ENCODE measurements at places on chromosomes 6 and 20. TPM values are rescaled to one million over a fixed set of nuclear protein-coding genes. Genes with fewer than 3 reads are reported as not detected.

DNA sequence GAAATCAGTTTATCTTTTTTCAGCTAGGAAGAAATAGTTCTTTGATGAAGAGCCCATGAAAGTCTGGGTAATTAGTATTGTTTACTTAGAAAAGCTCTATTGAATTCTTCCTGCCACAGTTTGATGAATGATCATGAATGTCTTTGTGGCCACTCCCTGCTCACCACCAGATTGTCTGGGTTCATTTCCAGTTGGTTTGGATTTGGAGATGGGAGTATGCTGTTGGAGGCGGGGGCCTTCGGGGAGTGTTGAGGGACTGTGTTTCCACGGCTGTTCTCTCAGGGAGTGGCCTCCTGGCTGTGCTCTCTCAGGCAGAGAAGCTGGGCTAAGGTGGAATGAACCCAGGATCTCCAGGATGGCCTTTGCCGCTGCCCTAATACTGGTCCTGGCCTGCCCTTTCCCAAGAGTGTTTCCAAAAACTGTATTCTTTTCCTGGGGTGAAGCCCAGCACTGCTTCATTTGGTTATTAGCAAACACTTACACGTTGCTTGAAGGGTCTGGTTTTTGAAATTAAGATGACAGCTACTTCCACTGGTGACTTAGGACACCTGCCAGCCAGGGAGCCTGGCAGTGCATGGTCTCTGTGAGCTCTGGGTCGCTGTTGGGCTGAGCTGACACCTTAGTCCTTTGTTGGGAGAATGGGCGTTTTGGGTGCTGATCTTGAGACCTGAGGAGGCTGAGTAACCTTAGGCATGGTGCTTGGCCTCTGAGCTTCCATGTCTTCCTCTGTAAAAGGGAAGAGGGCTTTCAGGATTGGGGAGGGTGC is 23.2 kb downstream of the PRPF6 start:
- peaks cover 22% of the 10 kb centered on the region for H3K36me3 ChIP-seq
- no peak overlapping the region for H3K27ac ChIP-seq

GRCh38 chr6:13733178-13733887 is 21.7 kb upstream of the RANBP9 start:
- H3K4me1 ChIP-seq = peaks cover 24% of the 10 kb centered on the region
- H3K27me3 ChIP-seq = no peaks in the 10 kb centered on the region
- no peak overlapping the region for H3K27ac ChIP-seq
- no peak for DNase-seq

DNA sequence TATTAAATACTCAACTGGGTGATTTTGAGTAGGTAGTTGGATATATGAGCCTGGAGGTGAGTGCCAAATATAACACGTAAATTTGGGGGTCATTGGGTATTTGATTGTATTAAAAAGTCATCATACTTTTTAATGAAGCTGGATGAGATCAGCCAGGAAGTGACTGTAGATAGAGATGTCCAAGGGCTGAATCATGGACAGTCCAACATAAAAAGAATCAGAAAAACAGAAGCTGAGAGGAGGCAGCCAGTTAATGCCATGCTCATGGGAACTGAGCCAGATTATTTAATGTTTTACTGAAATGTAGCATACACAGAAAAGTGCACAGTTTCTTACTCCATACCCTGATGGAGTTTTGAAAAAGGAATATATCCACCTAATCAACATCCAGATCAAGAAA is 435.5 kb upstream of the PLCB4 start:
- no peak for DNase-seq
- H3K4me3 ChIP-seq = no peak overlapping the region
- H3K27me3 ChIP-seq = no peaks in the 10 kb centered on the region
- H3K27ac ChIP-seq = no peak overlapping the region
- no peaks in the 10 kb centered on the region for H3K36me3 ChIP-seq
- H3K4me1 ChIP-seq = no peaks in the 10 kb centered on the region

DNA sequence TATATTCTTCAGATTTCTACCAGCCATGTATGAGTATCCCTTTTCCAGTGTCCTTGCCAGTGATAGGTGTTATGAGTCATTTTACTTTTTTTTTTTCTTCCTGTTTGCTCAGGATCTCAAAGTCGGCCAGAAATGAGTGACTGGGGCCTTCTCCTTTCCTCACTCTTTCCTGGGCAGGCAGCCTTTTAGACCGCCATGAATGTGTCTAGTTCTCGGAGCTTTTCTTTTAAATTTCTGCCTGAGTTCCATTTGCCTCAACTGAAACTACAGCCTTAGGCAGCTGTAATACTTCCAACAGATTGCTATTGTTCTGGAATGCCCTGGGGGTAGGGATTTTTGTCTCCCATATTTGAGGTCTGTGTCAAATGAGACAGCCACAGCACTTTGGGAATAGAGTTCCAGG is 83.7 kb downstream of the STXBP5 start:
- peaks cover 11% of the 10 kb centered on the region for H3K4me1 ChIP-seq
- peak; percentile 45 for DNase-seq
- H3K36me3 ChIP-seq = no peaks in the 10 kb centered on the region
- 0 out of 2 replicates have a peak overlapping the region, but pooled peaks have one; percentile 41 for H3K27ac ChIP-seq

DNA sequence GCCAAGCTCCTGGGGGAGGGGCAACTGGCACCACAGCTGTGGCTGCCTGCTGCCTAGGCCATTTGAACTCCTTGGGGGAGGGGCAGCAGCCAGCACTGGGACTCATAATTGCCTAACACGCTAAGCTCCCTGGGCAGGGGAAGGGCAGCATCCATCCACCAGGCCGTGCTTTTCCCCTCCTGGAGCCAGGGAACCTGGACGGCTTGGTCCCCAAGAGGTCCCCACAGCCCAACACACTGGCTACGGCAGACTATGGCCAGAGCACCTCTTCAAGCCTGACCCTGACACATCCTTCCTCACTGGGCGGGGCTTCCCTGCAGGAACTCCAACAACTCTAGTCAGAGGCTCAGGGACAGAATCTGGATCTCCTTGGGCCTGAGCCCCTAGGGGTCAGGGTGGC is 269.4 kb downstream of the RNF144B start:
- no peak overlapping the region for H3K27ac ChIP-seq
- no peak for DNase-seq
- no peak overlapping the region for H3K4me3 ChIP-seq
- no peaks in the 10 kb centered on the region for H3K36me3 ChIP-seq
- no peaks in the 10 kb centered on the region for H3K27me3 ChIP-seq

DNA sequence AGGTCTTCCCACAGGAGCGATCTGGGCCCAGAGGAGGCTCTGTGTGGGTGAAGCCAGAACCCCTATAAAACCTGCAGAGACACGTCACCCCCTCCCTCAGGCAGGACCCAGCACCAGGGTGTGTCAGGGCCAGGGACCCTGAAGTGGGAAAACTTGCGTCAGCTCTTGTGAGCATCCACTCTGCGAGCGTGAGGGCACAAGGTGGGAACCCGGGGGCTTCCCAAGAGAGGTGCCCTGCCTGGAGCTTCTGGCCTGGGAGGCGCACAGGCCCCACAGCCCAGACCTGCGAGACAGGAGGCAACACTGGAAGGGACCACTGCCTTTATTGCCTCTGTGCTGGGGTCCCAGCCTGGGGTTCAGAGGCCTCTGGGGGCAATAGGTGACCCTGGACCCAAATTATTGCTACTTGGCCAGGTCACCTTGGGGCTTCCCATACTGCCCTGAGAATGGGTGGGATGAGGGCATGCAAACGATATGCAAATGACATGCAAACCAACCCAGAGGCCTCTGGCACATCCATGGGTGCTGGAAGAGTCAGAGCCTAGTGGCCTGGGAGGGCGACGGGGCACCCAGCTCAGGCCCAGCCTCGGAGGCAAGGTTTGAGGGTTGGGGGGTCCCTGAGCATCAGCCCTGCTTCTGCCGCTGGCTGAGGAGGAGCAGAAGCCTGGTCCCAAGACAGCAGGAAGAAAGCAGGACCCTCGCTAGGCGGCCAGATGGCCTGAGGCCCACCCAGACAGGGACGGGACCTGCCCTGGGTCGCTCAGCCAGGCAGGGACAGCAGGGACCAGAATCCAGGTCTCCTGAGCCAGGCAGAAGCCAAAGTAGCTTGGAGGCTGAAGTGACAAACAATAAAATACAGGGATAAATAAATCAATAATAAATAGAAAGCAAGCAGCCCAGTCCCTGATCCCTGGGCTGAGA is 5.1 kb upstream of the C20orf144 start:
- H3K27me3 ChIP-seq = no peaks in the 10 kb centered on the region
- no peak overlapping the region for H3K27ac ChIP-seq
- peaks cover 27% of the 10 kb centered on the region for H3K4me1 ChIP-seq
- H3K36me3 ChIP-seq = no peaks in the 10 kb centered on the region
- no peak for DNase-seq

GRCh38 chr6:165308926-165309731 is at the start of gene C6orf118:
Gene C6orf118 (minus strand): TSS chr6:165309605. CDS start chr6:165309586, 19 bp downstream.
- DNase-seq = no peak
- no peaks in the 10 kb centered on the region for H3K36me3 ChIP-seq
- H3K4me3 ChIP-seq = no peak within 1 kb of the TSS
- no peaks in the 10 kb centered on the region for H3K4me1 ChIP-seq
- H3K27me3 ChIP-seq = peaks cover 44% of the 10 kb centered on the region

GRCh38 chr6:169542491-169542890 is 159.3 kb downstream of the WDR27 start:
- H3K27ac ChIP-seq = no peak overlapping the region
- no peaks in the 10 kb centered on the region for H3K27me3 ChIP-seq
- H3K36me3 ChIP-seq = no peaks in the 10 kb centered on the region
- no peak overlapping the region for H3K4me3 ChIP-seq
- no peak for DNase-seq

DNA sequence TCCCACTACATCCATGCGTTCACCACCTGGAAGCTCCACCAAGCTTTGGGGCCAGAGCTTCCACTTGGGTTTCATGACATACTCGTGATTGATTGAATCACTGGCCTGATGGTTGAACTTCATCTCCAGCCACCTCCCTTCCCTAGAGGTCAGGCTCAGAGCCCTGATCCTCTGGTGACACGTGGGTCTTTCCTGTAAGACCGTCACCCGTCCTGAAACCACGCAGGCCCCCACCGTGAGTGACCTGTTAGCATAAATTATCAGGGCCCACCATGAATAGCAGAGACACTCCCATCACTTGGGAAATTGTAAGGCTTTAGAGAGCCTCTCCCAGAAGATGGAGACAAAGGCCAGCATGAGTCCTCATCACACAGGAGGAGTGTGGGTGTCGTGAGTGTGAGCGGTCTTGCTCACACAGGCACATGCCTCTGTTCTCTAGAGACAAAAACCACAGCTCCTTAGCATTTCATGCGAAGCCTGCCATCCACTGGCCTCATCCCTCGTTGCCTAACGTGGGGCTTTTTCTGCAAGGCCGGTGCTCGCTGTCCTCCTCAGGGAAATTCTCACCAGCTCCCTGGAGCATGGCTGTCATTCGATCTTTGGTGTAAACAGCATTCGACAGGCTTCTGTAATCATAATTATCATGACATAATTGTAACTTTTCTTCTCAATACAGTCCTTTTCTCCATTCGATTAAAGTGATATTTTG is 65.1 kb upstream of the DUSP22 start:
- no peaks in the 10 kb centered on the region for H3K4me1 ChIP-seq
- H3K4me3 ChIP-seq = no peak overlapping the region
- H3K27me3 ChIP-seq = no peaks in the 10 kb centered on the region
- DNase-seq = no peak

DNA sequence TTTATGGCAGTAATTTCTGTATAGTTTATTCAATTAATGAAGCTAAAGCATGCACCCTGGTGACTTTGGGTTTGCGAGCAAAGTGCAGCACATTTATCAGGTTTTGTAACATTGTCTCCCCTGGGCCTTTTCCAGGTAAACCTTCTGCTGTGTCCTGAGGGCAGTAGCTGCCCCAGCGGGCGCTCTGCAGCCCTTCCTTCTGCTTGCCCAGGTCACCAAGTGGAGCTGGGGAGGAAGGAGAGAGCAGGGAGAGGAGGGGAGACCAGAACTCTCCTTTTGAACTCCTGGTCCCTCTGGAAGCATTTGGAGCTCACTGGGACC is 145.6 kb downstream of the DLL1 start:
- no peak overlapping the region for H3K4me3 ChIP-seq
- H3K4me1 ChIP-seq = no peaks in the 10 kb centered on the region
- no peak for DNase-seq
- no peaks in the 10 kb centered on the region for H3K36me3 ChIP-seq

DNA sequence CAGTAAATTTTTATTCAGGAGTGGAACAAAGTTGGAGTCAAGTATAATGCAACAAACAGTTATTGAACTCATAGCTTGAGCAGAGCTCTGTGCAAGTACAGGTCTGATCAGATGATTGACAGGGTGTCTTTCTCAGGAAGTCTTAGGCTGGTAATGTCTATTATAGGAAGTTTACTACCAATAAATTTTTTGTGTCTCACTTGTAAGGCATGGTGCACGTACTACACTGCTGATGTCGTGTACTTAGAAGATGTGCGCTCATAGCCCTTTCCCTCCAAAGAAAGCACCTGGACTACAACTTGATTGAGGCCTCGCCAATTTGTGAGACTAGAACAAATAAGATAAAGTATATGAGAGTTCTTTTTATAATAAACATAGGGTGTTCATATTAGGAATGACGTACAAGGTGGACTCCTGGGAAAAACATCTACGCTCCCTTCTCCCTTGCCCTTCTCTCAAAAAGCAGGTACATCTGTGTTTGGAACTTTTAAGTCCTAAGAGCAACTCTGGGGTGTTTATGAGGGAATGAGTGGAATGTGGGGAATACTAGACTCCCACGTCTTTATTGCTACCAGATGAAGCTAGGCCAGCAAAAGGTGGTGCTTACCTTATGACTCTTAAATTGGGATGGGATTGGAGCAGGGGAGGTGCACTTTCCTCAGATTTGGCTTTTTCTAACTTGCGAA is 1.5 kb downstream of the NDUFAF5 start:
- H3K4me1 ChIP-seq = peaks cover 23% of the 10 kb centered on the region
- peak overlapping the region; percentile 98 for H3K4me3 ChIP-seq
- H3K27ac ChIP-seq = no peak overlapping the region
- H3K27me3 ChIP-seq = no peaks in the 10 kb centered on the region
- peaks cover 32% of the 10 kb centered on the region for H3K36me3 ChIP-seq

The C6orf52 gene
- 6.2 TPM for total RNA-seq

The FERMT1 gene
- 20.6 TPM for total RNA-seq

GRCh38 chr6:36154286-36154685 is 24.0 kb downstream of the MAPK13 start:
- peak overlapping the region; percentile 62 for H3K27ac ChIP-seq
- H3K4me3 ChIP-seq = peak overlapping the region; percentile 10
- H3K27me3 ChIP-seq = no peaks in the 10 kb centered on the region
- H3K36me3 ChIP-seq = no peaks in the 10 kb centered on the region
- DNase-seq = peak; percentile 92
- H3K4me1 ChIP-seq = peaks cover 38% of the 10 kb centered on the region

The CRISP3 gene
- 0.48 TPM for total RNA-seq

DNA sequence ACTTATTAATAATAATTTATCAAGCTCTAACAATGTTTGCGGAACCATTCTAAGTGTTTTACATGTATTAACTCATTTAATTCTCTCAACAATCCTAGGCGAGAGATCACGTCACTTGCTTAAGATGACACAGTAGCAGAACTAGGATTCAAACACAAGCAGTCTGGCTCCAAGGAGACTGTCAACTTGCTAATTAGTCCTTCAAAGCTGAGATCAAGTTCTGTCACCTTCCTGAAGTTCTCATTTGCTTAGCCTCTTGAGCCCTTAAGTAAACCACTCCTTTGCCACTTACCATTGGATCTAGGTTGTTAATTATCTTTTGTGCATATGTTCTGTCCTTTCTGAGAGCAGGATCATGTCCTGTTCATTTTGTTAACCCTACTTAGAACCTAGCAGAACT is 14.1 kb downstream of the FKBP5 start:
- H3K4me3 ChIP-seq = no peak overlapping the region
- DNase-seq = no peak
- H3K36me3 ChIP-seq = no peaks in the 10 kb centered on the region
- no peak overlapping the region for H3K27ac ChIP-seq
- H3K27me3 ChIP-seq = no peaks in the 10 kb centered on the region
- H3K4me1 ChIP-seq = no peaks in the 10 kb centered on the region

Measured in PC-9 (cell line).